Inflammatory macrophage (primary cell): ENCODE measurements at places on chromosomes 16 and 17.
A peak's percentile ranks its signal among the peaks of the same experiment; 100 is the strongest.

DNA sequence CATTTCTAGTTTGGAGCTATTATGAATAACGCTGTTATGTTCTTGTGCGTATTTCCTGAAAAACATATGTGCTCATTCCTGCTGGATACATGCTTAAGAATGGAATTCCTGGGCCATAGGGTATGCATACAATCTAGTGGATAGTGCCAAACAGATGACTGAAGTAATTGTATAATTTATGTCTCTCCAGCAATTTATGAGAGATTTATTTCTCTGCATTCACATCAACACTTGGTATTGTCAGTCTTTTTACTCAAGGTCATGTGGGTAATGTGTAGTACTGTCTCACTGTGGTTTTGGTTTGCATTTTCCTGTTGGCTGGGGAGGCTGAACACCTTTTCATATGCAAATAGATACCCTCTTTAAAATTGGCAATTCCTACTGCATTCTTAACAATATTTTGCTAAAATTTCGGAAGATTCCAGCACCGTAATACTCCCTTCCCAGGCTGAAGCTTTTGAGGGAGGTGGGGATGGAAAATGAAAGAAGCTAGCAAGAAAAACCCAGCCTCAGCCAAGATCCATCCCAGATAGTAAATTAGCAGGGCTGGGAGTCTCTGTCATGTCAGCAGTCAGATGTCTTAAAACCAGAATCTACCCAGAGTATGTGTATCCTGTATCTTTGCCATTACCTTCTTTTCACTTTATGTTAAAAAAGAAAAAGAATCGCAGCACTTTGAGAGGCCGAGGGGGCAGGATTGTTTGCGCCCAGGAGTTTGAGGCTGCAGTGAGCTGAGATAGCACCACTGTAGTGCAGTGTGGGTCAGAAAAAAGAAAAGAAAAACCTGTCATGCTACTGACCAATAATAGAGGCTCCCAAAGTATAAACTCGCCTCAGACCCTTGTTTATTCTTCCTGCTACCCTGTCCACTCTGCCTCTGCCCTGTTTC lies 204.9 kb downstream of the LGALS9B start:
- no peak for DNase-seq

GRCh38 chr17:77049440-77049839 lies 91.3 kb upstream of the SEC14L1 start:
- DNase-seq: no peak

DNA sequence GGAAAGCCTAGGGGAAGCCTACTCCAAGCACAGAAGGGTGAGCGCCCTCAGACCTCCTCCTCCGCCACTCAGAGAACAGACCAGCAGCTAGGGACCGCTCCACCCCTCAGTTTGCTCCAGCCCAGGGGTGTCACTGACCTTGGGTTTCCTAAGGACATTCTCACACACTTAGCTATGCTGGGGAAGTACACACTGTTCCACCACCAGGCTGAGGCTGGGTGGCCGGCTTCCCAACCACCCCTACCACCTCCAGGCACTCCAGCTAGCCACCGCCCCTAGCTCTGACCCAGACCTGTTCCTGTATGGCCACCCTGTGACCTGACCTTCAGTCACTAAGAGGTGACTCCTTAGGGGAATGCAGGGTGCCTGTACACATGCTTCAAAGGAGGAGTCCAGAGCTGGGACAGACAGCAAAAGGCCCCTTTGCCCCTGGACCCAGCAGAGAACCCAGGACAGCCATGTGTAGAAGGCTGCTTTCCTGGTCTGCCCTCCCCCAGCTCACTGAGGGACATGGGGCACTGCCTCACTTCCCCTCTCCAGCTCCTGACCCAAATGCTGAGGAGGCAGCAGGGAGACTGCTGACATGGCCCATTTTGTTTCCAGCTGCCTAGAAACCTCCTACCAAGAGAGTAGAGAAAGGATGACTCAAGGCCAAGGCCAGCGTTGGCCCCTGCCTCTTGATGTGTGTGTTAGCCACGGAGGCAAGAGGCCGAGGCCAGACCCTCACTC lies 6.7 kb downstream of the HSPB9 start:
- peak; percentile 79 for DNase-seq

- DNase-seq: no peak
Measured at GRCh38 chr16:48580925-48581500, 29.0 kb downstream of the N4BP1 start.

- DNase-seq: no peak
Measured at GRCh38 chr17:80717720-80718083, 173.1 kb downstream of the RPTOR start.

DNA sequence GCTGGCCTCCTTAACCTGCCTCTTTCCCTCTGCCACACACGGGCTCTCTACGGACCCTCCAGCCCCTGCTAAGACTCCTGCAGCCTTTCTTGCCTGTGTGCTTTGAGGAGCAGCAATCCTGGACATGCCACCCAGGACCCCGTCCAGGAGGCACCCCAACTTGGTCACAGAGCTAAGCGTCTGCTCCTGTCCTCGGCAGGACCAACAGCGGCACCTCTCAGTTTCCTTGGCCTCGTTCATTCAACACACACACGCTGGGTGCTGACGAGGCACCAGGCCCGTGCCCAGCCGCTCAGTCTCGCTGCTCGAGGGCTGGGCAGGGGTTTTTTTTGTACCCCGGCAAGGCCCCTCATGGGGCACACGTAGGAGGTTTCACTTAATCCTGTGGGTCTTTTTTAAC lies 15.2 kb downstream of the RPH3AL start:
- no peak for DNase-seq
